Dorsolateral prefrontal cortex (tissue), 122 donors: ENCODE measurements at places on chromosomes 12 and 14.
A peak's percentile ranks its signal among the peaks of the same experiment; 100 is the strongest.

- no peak for DNase-seq
Measured at GRCh38 chr14:21536418-21537089, 10.4 kb upstream of the SALL2 start.

GRCh38 chr12:122908915-122909314, 13.0 kb upstream of the VPS37B start:
- no peak for DNase-seq

GRCh38 chr12:4807813-4808212, 87.6 kb downstream of the GALNT8 start:
- no peak for DNase-seq

DNA sequence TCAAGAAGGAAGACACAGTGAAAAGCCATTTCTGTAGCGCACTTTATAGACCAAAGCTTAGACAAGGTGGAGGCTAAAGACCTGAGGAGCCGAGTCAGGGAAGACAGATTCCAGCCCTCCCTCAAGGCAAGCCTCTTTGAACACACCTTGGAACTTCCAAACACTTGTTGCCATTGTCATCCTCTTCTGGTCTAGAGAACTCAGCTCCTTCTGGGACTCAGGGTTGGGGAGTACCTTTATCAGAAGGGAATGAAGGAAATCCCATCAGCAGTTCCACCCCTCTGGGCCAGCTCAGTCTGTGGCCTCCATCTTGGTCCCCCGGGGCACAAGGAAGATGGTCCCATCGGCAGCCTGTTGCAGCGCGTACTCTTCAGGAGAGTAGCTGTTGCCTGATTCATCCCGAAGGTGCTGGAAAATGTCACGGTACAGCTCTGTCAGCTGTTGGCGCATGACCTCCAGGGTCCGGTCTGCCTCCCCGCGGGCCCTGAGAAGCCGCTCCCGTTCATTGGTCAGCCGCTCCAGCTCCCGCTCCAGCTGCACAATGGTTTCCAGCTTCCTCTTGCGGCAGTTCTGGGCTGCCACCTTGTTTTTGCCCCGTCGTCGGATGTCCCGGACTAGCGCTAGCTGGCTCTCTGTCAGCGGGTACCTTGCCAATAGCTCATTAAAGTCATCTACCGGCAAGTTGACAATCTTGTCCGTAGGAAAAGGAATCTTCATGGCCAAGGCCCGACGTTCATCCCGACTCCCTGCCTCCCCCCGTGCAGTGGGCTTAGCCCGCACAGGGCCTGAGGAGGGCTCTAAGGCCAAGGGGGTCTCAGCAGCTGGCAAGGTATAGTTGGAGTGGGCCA, 8.5 kb downstream of the NFE2 start:
- DNase-seq: no peak

GRCh38 chr14:95253039-95253630, 66.6 kb downstream of the CLMN start:
- no peak for DNase-seq

DNA sequence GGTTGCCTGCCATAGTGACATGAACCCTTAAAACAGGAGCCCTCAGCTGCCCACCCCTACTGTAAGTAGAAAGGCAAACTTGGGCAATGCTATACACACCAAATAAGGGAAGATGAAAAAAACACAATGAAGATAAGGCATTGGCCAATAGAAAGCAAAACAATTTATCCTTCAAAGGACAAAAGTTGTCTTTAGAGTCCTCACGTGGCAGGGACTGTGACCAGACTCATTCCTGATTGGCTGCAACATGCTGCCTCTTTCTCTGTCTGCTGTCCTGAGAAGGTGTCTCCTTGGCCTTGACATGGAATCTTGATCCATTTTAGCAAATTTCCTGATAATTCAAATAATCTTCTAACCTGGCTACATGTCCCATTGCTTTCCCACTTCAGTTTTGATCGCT, 131.9 kb downstream of the GPR135 start:
- DNase-seq: no peak

- DNase-seq: no peak
Measured at GRCh38 chr14:94654071-94654861, 42.1 kb downstream of the SERPINA3 start.

DNA sequence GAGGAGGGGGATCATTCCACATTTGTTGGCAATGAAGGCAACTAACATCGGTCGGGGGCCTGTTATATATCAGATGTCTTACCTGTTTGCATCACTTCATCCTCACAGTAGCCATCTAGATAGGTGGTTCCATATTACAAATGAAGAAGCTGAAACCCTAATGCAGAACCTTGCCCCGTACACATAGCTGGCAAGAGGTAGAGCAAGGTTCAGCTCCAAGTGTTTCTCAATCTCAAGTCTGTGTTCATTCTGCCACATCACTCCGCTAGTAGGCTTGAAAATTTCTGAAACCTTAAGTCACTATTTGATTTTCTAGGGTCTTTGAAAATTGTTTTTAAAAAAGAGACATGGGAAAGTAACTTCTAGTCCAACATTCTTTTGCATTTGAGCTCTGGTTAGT, 17.0 kb downstream of the AVPR1A start:
- DNase-seq: no peak

DNA sequence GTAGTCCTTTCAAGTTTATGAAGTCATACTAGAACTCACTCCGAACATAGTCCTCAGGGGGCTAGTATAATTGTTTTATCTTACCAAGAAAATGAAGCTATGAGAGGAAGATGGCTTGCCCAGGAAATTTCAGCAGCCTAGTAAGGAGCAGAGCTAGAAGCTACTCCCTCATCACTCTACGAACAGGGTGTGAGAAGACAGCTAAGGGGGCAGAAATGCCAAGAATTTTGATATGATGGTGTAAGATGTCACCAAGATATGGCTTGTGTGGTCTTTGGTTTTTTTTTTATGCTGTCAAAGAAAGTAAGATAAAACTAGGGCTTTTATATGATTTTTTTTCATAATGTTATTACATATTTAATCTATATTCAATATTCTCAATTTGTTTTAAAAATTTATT, 47.6 kb downstream of the PRICKLE1 start:
- DNase-seq: no peak

DNA sequence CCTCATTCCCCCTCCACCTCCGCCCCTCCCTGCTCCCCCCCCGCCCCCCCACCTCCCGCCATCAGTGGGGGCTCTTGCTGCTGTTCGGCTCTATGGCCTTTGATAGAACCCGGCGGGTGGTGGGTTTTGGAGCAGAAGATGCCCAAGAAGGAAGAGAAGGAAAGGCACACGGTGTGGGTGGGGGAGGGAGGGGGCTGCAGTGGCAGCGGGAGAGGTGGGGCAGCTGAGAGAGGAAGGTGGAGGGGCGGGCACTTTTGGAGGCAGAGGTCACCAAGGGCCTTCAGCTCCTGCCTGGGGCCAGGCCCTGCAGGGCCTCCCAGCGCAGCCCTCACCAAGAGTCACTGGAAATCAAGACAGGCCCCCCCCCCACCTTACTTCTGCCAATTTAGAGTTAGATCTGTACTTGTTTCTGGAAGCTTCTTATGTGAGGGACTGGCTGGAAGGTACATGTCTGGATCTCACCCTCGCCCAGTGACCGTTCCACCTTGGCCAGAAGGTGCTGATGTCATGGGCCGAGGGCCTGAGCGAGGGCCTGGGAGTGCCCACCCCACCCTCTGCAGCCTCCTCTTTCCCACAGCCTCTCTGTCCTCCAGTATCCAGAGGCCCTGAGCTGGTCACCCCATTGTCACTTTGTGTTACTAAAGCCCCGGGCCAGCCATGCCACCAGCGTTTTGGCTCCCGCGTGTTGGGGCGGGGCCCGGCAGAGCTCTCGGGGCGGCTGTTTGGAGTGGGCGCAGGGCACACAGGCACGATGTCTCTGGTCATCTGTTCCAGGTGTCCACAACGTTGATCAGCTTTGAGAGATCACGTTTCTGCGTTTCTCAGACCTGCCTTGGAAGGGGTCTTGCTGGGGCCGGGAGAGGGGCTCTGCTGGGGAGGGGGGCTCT, 153.9 kb downstream of the KIF26A start:
- peak; percentile 23 for DNase-seq

DNA sequence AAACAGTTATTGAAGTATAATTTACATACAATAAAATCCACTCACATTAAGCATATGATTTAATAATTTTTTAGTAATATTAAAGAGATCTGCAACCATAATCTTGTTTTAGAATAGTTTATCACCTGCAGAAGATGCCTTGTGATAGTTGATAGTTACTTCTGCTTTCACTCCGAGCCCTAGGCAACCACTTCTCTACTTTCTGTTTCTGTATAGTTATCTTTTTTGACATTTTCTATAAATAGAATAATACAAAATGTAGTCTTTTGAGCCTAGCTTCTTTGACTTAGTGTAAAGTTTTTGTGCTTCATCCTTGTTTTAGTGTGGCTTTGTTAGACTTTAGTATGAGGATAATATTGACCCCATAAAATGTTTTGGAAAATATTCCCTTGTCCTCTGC, 111.0 kb downstream of the MNAT1 start:
- DNase-seq: no peak

DNA sequence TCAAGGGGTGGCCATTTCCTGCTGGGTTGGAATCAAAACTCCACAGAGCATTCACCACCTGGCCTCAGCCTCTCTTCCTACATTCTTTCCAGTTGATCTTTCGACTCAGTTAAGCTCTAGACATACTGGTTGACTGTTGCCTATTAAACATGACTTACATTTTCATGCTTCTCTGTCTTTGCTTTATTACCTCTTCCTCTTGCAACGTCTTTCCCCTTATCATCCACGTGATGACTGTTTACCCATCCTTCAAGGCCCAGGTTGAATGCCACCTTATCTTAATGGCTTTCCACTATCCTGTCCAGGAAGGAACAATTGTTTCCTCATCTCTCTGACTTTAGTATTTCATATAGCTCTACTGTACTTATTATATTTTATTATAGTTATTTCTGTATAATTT, 24.4 kb upstream of the CCDC175 start:
- DNase-seq: no peak

DNA sequence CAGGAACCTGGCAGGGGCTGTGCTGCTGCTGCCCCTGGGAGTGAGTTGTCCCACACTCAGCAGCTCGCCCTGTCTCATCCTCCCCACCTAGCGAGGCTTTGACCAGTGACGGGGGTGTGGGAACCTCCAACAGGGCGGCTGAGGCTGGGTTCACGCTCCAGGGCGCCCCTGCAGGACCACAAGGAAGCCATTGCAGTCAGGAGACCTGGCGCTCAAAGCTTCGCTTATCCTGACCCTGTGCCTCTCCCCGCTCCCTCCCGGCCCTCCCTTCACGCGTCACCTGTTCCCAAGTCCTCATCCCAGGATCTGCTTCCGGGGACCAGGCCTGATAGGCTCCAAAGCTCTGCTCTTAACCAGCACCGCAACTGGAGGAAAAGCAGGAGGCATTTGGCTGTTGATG, 272.0 kb upstream of the SFSWAP start:
- no peak for DNase-seq

DNA sequence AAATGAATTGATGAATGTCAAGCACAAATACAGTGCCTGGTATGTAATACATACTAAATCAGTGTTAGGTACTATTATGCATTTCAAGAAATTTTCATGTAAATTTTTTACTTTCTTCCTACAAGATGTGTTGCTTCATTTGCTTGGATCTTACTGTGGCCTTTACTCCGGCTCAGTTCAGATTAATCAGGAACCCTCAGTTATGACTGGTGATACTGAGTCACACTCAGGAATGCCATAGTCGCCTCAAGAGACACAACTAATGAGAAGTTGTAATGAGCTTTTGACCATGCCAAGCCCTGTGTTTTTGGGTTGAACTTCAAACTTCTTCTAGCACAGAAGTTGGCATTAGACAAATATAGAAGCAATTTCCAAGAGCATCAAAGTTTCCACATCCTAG, 96.0 kb downstream of the TGFB3 start:
- DNase-seq: no peak

- no peak for DNase-seq
Measured at GRCh38 chr12:19404242-19404880, 34.9 kb upstream of the AEBP2 start.

DNA sequence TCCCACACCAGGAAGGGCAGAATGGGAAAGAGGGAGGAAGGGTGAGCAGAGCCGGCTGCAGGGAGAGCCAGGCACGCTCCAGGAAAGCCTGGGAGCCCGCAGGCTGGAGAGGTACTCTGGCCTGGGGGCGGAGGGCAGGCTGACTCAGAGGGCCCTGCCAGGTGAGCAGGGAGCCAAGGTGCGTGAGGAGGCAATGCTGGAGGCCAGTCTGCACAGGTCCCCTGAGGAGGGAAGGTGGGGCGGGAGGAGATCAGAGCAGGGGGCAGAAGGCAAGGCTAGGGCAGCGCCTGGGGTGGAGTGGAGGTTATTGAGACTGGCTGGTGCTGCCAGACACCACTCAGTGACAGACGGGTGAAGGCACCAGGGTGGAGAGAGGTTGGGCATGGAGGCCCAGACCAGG, 385.0 kb downstream of the BCL11B start:
- DNase-seq: no peak

DNA sequence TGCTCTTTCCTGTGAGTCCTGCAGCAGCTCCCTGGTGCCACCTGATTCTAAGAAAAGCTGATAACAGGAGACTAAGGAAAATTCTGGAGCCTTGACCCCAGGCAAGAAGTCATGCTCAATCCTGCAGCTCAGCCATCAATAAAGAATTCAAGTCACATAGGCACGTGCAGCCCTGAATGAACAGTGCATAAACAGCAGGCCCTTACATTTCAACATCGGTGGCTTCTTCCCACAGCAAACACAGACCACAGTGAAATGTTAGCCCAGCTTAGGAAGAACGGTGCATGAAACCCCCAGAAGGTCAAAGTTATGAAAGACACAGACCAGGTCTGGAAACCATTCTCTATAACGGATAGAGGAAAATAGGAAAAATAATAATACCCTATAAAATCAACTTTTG, 10.5 kb downstream of the CINP start:
- DNase-seq: no peak

GRCh38 chr12:67410667-67411067, 141.5 kb downstream of the CAND1 start:
- no peak for DNase-seq

GRCh38 chr12:116878567-116879508, 2.4 kb downstream of the HRK start:
- DNase-seq: no peak

- DNase-seq: no peak
Measured at GRCh38 chr14:68042586-68043210, 223.1 kb downstream of the RAD51B start.

- DNase-seq: no peak
Measured at GRCh38 chr12:113170926-113171325, 14.4 kb downstream of the DDX54 start.

- no peak for DNase-seq
Measured at GRCh38 chr12:47102845-47103651, 23.3 kb upstream of the AMIGO2 start.

- DNase-seq: no peak
Measured at GRCh38 chr12:126337556-126338441, 1272.6 kb downstream of the AACS start.
